ENCODE measurements at places on chromosomes 1 and 21.

GRCh38 chr1:7013833-7014639, 228.8 kb downstream of the CAMTA1 start:
- DNase-seq = no peak

GRCh38 chr1:228217551-228218344, 9.9 kb downstream of the OBSCN start:
- no peak for DNase-seq

- no peak for DNase-seq
Measured at GRCh38 chr1:181181792-181182585, 93.5 kb downstream of the IER5 start.

DNA sequence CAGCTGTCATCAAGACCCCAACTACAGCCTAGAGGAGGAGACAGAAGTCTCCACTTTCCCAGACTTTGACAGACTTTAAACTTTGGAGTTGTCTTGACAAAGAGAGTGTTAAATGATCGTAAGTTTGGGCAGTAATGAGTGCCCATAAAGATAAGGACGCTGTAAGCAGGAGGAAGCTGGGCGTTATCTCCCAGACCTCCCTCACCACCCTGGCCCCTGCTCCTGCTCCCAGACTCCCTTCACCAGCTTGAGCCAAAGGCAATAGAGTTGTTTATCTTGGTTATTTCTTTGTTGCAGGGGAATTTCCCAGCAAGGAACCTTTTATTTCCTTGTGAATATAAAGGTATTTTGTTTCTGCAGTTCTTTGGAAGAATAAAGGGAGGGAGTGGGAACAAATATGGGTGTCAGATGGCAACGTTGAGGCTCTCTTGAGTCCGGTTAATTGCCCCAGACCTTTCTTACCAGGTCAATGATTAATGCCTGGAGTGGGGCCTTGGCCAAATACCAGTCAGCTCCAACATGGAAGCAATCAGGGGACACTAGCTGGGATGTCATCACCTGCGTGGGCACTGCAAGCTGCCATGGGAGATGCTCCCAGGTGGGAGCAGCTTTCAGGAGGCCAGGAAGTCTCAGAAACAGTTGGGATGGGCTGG, 4.4 kb downstream of the PIGR start:
- DNase-seq = no peak

- DNase-seq = peak; percentile 48
Measured at GRCh38 chr1:210143465-210144062, 89.0 kb upstream of the SERTAD4 start.

DNA sequence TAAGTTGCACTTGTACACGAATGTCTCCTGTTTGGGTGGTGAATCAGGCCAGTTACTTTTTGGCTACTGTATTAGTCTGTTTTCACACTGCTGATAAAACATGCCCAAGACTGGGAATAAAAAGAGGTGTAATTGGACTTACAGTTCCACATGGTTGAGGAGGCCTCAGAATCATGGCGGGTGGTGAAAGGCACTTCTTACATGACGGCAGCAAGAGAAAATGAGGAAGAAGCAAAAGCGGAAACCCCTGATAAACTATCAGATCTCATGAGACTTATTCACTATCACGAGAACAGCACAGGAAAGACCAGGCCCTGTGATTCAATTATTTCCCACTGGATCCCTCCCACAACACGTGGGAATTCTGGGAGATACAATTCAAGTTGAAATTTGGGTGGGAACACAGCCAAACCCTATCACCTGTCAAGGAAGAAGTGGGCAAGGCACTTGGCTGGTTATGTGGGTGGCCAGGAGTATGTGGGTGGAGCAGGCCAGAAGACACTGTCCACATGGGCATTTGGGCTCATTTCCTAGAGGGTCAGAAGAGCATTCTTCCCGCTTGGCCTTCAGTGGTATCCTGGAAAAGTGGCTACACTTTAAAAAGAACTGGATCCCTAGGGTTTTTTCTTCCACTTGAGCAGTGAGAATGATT, 228.8 kb downstream of the HHAT start:
- DNase-seq = no peak

GRCh38 chr1:55938376-55938850, 641.0 kb downstream of the PLPP3 start:
- DNase-seq = no peak

DNA sequence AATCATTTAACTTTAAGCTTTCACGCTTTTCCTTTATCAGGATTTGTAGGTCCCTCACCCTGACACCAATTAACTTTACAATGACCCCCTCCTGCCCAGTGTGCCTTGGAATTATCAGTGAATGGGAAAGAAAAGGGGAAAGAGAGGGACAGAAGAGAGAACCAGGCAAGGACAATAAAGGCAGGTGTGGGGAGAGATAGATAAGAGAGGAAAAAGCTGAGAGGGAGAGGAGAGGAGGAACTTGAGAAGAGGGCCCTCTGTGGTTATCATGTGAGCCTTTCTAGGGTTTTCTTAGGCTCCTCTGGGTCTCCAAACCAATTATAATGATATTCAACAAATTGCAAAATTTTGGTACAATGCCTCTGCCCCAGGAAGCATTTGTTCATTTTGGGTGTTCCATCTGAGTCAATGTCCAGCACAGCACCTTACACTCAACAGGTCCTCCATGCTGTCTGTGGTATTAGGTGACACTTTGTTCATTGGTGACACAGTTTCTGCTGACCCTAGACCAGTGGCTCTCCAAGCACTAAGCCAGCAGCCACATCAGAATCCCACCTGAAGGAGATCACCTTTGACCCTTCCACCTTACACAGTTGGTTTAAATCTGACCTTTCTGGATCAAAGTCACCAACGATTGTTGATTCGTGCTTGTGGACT, 14.2 kb downstream of the AKNAD1 start:
- DNase-seq = no peak

- DNase-seq = no peak
Measured at GRCh38 chr1:89600451-89601224, 32.3 kb upstream of the LRRC8C start.

DNA sequence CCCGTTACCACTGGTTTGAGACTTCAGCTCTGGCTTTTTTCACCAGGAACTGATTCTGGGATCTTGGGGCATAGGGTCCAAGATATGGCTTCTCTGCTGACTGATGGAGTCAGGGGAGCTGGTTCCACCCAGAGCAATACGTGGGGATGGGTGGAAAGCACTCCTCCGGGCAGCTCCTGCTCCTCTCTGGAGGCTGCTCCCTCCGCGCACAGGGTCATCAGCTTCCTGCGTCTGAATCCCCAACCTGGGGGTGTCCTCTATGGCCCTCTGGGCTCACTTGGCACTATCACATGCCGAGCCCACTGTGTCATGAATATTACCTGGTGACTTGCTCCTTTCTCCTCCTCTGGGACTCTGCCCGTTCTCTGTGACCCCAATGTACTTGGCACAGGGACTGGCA, 405.4 kb upstream of the VAMP3 start:
- no peak for DNase-seq

DNA sequence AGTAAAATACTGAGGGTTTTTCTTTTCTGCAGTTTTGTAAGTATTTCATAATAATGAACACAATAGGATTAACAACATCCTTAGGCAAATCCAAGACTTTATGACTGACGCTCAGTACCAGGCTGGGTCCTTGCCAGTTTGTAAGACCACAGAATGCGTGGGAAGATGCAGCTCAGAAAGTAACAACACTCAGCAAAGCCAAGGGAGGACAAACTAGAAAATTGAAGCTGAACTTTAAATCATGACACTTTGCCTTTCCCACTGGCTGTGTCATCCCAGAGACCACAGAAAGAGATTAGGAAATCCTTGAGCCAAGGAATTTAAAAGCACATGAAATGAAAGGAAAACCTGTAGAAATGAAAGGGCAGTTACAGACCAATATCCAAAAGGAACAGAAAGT, 426.3 kb upstream of the CHRM3 start:
- DNase-seq = no peak

GRCh38 chr1:182485861-182486260, 35.9 kb downstream of the RGSL1 start:
- no peak for DNase-seq

GRCh38 chr1:200610846-200611245, 9.7 kb downstream of the KIF14 start:
- DNase-seq = no peak

DNA sequence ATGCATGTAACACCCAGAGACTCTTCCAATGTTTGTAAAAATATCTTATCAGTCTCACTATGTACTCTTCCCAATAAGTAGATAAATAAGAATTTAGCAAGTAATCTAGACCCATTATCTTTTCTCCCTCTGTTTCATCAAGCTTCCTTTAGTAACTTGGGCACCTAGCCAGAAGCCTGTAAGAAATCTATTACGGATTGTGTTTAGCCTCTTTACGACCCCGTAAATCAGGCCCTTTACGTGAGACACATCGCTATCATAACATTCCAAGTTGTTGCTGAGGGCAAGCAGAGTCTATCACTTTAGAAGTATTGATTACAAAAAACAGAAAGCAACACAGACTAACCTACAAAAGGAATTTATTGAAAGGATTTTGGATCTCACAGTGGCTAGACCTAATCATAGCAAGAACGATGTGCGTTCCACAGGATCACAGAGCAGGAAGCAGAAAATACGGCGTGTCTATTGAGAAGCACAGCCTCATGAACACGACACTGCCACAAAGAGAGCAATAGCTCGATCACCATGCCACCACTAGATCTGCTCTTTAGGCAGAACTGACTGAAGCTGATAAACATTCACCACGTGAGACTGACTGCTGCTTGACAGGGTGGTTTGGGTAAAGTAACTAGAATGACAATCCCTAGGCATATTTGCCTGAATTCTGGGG, 922.1 kb downstream of the AMY1C start:
- DNase-seq = peak; percentile 1

DNA sequence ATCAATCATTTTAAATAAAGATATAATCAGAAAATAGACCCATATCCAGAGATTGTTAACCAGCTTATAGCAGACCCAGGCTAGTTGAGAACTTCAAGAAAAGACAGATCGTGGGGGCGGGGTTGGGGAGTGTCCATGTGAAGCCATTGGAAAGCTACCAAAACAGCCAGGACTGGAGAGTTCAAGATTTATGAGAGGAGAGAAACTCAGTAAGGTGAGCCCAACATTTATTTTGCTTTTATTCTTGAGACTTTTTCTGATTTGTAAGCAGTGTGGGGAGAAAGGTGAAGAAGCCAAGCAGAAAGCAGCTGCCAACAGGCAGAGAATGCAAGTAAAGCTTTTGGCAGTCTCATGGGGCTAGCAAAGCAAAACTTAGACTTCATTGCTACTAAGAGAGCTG, 179.9 kb downstream of the VPS13D start:
- no peak for DNase-seq

- DNase-seq = no peak
Measured at GRCh38 chr21:15825700-15826099, 95.9 kb downstream of the USP25 start.

DNA sequence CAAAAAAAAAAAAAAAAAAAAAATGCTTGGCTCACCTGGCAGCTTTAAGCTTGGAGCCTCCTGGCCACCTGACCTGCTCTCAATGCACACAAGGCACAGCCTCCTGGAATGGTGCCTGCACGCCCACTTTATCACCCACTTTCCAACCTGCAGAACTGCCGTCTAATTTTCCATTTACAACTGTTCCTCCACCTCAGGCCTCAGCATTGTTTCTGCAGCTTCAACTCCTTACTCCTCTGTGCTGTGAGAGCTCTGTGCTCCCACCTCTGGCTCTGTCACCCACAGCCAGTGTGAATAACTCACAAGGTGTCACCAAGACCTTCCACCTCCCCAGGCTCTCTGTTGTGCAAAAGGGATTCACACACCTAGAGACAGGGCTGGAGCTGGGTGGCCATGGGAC, 38.7 kb upstream of the GPR157 start:
- DNase-seq = no peak

- no peak for DNase-seq
Measured at GRCh38 chr1:33286451-33287185, 30.3 kb downstream of the ZNF362 start.

- no peak for DNase-seq
Measured at GRCh38 chr1:173268786-173269277, 61.7 kb upstream of the TNFSF4 start.
